ENCODE measurements at places on chromosomes 5 and 9. TPM values are rescaled to one million over a fixed set of nuclear protein-coding genes. Genes with fewer than 3 reads are reported as not detected.

The CMYA5 gene
- polyA plus RNA-seq, result not detected

The SLC2A8 gene
- polyA plus RNA-seq, result 14.3 TPM

The CDX1 gene
- polyA plus RNA-seq, result not detected

DNA sequence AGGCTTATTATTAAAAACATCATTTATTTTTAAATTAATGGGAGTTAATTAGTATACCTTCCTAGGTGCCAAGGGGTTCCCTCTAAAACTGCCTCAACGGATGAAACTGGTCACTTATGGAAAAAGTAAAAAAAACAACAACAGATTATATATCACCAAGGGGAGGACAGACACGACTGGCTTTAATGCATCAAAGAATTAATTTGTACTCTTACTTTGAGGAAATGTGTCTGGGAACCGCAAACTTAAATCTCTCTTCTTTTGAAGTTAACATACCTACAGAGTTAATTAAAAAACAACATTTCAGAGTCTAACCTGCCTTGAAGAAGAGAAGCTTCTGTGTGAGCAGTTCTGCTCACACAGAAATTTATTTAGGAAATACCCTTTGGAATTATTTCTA lies 354.6 kb downstream of the LRRC70 start:
- H3K27me3 ChIP-seq, result no peaks in the 10 kb centered on the region
- no peak overlapping the region for H3K27ac ChIP-seq
- H3K36me3 ChIP-seq, result no peaks in the 10 kb centered on the region

- no peak for DNase-seq
- H3K36me3 ChIP-seq, result peaks cover 3% of the 10 kb centered on the region
- no peak overlapping the region for H3K4me3 ChIP-seq
- H3K27me3 ChIP-seq, result no peaks in the 10 kb centered on the region
- no peaks in the 10 kb centered on the region for H3K4me1 ChIP-seq
- no peak overlapping the region for H3K27ac ChIP-seq
Measured at GRCh38 chr9:110206389-110206788, 1.6 kb downstream of the C9orf152 start.

DNA sequence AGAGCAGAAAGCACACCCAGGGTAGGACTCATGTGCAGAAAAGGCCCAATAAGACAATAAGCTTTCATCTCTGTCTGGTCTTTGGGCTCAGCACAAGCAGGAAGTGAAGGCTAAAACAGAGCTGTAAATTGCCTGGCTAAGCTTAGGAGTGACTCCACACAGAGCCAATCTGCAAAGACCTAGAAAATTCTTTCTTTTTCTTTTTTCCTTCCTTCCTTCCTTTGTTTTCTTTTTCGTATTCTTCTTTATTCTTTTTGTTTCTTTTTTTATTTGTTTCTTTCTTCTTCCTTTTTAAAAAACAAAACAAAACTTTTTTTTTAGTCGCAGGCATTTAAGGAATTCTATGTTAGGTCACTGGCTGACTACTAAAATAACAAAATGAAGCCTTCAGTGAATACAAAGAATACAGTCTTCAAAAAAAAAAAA lies 12.2 kb downstream of the SLC35A4 start:
- no peaks in the 10 kb centered on the region for H3K4me1 ChIP-seq
- H3K27me3 ChIP-seq, result peaks cover 6% of the 10 kb centered on the region
- no peak overlapping the region for H3K27ac ChIP-seq
- no peak for DNase-seq

- no peaks in the 10 kb centered on the region for H3K36me3 ChIP-seq
- no peaks in the 10 kb centered on the region for H3K4me1 ChIP-seq
- H3K27ac ChIP-seq, result no peak overlapping the region
- no peaks in the 10 kb centered on the region for H3K27me3 ChIP-seq
- H3K4me3 ChIP-seq, result no peak overlapping the region
Measured at GRCh38 chr5:166507810-166508425, 1783.5 kb upstream of the WWC1 start.

DNA sequence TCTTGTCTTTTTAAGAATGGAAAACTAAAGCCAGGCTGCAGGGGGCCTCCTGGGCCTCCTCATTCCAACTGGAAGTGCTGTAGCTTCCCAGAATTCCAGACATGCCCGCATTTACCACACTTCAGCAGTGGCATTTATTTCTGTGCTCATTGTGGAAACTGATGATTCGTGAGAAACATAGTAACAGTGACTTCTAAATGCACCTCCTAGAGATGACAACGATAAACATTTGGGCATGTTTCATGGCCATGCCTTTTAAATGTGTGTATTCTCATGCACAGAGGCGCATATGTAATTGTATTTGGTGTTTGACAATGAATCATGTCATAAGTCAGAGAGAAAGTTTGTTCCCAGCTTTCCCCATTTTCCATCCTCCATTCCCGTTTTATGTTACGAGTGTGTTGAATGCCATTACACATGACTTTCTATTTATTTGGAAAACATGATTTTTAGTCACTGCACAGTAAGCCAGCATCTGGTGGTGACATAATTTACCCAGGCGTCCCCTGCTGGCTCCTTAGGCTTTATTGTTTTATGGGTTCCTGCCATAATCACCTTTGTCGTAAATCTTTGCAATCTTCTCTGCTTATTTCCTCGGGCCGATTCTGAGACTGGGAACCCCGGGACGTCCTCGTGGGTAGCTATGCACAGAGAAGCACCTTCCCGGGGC lies 68.8 kb upstream of the FCN2 start:
- no peak overlapping the region for H3K4me3 ChIP-seq
- no peaks in the 10 kb centered on the region for H3K27me3 ChIP-seq
- no peak for DNase-seq

All from naive B cell (primary cell).